Testis (tissue), 5 donors: ENCODE measurements at places on chromosomes 1 and 21. TPM values are rescaled to one million over a fixed set of nuclear protein-coding genes. Genes with fewer than 3 reads are reported as not detected.

Gene MATN1
- 0.32 TPM for polyA plus RNA-seq

Gene TUFT1
- polyA plus RNA-seq = 9.7 TPM

DNA sequence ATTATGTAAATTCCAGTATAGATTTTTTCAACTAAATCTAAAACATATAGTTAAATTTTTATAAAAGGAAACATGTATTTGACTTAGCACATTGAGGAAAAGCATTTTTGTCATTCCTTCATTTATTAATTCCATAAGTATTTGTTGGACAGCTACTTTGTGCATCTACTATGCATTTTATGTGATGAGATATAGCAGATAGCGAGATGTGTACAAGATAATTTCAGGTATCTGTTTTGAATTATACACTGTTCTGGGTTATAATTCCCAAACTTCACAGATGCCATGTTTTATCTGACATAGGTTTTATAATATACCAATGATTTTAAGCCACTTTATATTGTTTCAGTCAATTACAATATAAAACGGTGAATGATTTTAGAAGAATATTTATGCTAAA is 398.7 kb downstream of the USH2A start:
- H3K27ac ChIP-seq = no peak overlapping the region
- H3K36me3 ChIP-seq = no peaks in the 10 kb centered on the region
- H3K4me3 ChIP-seq = no peak overlapping the region
- no peak for DNase-seq
- no peaks in the 10 kb centered on the region for H3K4me1 ChIP-seq

Gene PAQR6
- polyA plus RNA-seq = 3.6 TPM

Gene OLIG1
- polyA plus RNA-seq = 3.9 TPM

GRCh38 chr1:25011275-25011674 is 81.2 kb upstream of the RUNX3 start:
- H3K27ac ChIP-seq = no peak overlapping the region
- no peaks in the 10 kb centered on the region for H3K27me3 ChIP-seq
- DNase-seq = no peak
- no peaks in the 10 kb centered on the region for H3K36me3 ChIP-seq
- peaks cover 3% of the 10 kb centered on the region for H3K4me1 ChIP-seq

Gene ACTN2
- 27.0 TPM for polyA plus RNA-seq

DNA sequence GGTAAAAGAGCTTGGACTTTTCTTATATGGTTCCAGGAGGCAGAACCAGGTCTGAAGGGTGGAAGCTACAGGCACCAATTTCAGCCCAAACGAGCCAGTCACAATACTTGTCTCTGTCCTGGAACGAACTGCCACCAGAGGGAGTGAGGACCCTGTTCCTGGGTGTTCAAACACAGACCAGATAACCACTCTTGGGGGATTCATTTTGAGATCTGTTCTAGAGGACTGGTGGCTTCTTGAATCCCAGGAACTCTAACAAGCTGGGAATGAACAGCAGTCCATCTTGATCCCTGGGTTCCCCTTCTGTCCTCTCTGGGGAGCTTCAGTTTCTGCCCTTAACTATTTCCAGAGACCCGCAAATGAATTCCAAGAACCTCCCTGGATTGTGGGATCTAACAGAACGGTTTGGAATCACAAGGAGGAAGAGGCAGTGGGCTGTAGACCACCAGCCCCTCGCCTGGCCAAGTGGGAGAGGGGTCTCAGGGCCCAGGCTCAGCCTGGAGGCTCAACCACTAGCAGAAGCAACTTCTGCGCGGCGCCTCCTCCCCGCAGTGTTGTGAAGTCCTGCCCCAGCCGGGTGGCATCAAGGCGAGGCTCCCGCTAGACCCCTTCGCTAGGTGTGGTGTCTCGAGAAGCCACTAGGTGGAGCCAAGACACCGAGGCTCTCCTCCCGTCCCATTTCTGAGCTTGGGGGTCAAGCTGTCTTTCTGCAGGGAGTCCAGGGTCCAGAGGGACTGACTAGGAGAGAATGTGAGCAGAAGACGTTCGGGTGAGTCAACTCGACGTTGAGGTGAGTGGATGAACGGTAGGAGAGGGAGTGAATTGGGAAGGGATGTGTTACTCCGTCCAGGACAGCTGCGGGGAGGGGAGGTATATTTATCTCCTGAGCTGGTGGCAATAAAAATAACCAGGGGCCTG is 12.1 kb upstream of the NES start:
- H3K27me3 ChIP-seq = no peaks in the 10 kb centered on the region
- no peaks in the 10 kb centered on the region for H3K36me3 ChIP-seq
- no peak overlapping the region for H3K27ac ChIP-seq

Gene HFM1
- polyA plus RNA-seq = 12.6 TPM

DNA sequence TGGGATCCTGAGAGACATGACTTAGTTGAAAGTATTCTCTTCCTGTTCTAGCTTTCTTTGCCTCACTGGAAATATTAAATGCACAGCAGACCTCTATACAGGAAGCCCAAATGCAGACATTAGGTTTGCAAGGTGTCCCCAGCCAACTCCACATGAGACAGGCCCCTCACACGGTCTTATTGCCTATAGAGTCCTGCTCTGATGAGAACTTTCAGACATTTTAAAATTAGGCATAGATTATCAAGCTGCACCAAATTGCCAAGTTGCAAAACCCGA is 251.9 kb upstream of the C1orf105 start:
- H3K4me3 ChIP-seq = no peak overlapping the region
- DNase-seq = no peak
- no peak overlapping the region for H3K27ac ChIP-seq
- H3K36me3 ChIP-seq = no peaks in the 10 kb centered on the region
- no peaks in the 10 kb centered on the region for H3K27me3 ChIP-seq
- no peaks in the 10 kb centered on the region for H3K4me1 ChIP-seq

DNA sequence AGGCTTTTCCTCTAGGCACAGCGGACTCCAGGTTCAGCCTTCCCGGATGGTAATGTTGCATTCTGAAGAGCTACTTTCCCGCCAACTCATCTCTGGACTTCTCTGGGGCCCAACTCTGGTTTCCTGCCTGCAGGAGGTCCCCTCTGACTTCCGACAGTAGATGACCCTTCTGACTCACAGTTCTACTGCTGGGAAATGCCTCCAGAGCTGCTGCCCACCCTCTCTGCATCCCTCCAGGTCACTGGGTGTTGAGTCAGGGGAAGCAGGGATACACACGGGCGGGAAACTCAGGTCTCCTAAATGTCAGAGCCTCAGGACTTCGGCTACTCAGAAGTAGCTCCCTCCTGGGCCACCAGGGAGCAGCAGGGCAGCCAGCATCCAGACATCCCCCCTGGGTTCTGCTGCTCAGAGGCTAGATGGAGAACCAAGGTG is 2.1 kb upstream of the KIF21B start:
- peaks cover 11% of the 10 kb centered on the region for H3K4me1 ChIP-seq
- no peak for DNase-seq
- no peak overlapping the region for H3K4me3 ChIP-seq
- no peaks in the 10 kb centered on the region for H3K27me3 ChIP-seq
- no peak overlapping the region for H3K27ac ChIP-seq

GRCh38 chr21:43290421-43291346 is 121.9 kb downstream of the CRYAA start:
- H3K27ac ChIP-seq = no peak overlapping the region
- no peaks in the 10 kb centered on the region for H3K4me1 ChIP-seq
- H3K27me3 ChIP-seq = no peaks in the 10 kb centered on the region
- no peaks in the 10 kb centered on the region for H3K36me3 ChIP-seq
